ENCODE measurements at places on chromosomes 16 and 17.

- no peak for DNase-seq
These were observed 117.0 kb downstream of the RGS9 start for GRCh38 chr17:65254166-65254565.

DNA sequence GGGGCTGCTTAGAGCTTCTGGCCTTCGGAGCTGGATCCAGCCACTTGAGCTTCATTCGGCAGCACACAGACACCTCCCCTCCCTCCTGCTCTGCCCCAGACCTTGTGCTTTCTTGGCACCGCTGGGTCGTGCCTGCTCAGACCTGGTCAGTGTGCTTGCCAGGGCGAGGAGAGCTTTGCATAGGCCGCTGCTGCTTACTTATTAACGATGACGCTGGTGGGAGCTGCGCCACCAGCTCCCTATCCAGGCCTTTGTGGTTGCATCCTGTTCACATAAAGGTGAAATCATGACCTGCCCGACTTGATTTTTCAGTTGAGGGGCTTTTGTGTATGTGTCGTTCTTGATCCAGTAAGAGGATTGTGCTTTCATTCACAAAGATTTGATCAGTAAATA is 101.1 kb downstream of the MSI2 start:
- no peak for DNase-seq

DNA sequence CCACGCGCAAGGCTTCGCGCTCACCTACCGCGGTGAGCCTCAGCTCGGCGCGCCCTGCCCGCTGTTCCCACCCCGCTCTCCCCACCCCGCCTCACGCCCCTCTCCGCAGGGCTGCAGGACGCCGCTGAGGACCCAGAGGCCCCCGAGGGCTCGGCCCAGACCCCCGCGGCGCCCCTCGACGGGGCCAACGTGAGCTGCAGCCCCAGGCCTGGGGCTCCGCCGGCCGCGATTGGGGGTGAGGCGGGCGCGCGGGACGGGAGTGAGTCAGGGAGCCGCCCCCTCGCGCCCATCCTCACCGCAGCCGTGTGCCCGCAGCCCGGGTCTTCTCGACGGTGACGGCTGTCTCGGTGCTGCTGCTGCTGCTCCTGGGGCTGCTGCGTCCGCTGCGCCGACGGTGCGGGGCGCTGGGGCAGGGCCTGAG is 1.9 kb upstream of the PAQR4 start:
- no peak for DNase-seq

GRCh38 chr17:1727258-1727789 is 2.8 kb downstream of the WDR81 start:
- DNase-seq: no peak

DNA sequence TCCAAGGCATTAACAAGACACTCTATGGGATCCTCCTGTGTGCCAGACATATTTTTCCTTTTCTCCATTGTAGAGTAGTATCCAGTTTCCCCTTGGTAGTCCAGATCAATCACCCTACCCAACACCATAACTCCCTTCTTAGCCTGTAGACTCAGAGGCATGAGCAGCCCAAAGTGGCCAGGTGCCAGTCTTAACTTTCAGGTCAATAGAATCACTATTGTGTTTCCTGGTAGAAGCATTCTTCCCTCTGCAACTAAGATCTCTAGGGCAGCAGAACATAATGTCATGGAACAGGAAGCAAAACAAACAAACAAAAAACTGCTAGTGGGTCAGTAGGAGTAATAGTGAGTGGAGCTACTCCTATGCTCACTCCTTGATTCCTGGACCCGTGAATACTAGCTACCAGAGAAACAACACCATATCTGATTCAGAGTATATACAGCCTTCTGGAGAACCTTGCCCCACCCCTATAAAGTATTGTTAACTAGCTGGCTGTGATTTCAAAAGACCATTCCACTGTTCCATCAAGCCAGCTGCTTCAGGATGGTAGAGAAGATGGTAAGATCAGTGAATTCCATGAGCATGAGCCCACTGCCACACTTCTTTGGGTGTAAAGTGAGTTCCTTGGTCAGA is 11.2 kb upstream of the CLEC19A start:
- DNase-seq: no peak

DNA sequence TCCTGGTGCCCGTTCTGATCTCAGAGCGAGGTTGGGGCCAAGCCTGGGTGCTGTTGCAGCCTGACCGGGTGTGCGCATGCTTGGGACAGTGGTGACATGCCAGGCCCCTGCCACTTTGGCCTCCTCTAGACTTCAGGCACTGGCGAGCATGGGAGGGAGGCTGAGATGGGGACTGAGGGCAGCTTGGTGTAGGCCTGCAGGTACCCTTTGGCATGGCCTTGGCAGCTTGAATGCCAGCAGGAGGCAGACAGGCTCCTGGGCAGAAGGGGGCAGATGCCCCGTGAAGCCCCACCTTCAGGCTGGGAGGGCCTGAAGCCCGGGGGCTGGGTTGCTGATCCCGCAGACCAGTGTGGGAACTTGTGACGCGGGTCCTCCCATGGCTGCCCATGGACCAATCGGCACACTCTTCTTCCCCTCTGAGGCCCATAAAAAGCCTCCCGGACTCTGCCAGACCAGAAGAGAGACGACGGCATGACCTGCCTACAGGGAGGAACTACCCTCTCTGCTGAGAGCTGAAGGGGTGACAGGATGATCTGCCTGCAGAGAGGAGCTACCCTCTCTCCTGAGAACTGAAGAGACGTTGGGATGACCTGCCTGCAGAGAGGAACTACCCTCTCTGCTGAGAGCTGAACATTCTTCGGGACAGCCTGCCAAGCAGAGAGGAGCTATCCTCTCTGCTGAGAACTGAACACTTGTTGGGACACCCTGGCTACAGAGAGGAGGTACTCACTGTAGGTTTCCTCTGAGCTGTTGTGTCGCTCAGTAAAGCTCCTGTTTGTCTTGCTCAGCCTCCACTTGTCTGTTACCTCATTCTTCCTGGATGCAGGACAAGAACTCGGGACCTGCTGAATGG is 17.5 kb downstream of the RHOT1 start:
- no peak for DNase-seq

- DNase-seq: no peak
These were observed 8.9 kb upstream of the HDAC5 start for GRCh38 chr17:44132275-44132821.

- no peak for DNase-seq
These were observed 13.7 kb downstream of the GUCY2D start for GRCh38 chr17:8015957-8016631.

DNA sequence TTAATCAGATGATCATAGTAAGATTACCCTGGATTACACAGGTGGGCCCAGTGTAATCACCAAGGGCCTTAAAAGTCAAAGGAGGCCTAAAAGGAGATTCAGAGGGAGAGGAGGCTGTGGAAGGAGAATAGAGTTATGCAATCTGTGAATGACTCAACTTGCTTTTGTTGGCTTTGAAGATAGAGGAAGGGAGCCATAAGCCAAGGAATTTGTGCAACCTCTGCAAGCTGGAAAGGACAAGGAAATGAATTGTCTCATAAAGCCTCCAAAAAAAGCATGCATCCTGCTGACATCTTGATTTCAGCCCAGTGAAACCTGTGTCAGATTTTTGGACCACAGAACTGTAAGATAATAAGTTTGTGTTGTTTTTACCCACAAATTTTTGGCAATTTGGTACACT is 109.6 kb downstream of the CNTNAP4 start:
- no peak for DNase-seq

- DNase-seq: no peak
These were observed 259.1 kb upstream of the RPL38 start for GRCh38 chr17:73944366-73944765.

GRCh38 chr17:74670329-74670728 is 42.4 kb downstream of the CD300LF start:
- no peak for DNase-seq

GRCh38 chr17:69503711-69504110 is 89.2 kb downstream of the MAP2K6 start:
- DNase-seq: no peak

DNA sequence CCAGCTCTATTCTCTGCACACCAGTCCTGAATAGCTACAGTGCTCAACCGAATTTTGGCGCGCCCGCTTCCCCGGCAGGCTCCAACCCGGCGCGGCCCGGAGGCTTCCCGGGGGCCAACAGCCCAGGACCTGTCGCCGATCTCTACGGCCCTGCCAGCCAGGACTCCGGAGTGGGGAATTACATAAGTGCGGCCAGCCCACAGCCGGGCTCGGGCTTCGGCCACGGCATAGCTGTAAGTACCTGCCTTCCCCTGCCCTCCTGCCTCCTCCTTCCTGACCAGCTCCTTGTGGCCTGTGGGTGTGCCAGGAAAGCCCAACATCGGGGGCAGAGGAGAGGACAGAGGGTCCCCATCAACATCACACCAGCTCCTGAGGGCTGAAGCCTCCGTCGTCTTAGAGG is 70.2 kb downstream of the CCDC182 start:
- DNase-seq: no peak

DNA sequence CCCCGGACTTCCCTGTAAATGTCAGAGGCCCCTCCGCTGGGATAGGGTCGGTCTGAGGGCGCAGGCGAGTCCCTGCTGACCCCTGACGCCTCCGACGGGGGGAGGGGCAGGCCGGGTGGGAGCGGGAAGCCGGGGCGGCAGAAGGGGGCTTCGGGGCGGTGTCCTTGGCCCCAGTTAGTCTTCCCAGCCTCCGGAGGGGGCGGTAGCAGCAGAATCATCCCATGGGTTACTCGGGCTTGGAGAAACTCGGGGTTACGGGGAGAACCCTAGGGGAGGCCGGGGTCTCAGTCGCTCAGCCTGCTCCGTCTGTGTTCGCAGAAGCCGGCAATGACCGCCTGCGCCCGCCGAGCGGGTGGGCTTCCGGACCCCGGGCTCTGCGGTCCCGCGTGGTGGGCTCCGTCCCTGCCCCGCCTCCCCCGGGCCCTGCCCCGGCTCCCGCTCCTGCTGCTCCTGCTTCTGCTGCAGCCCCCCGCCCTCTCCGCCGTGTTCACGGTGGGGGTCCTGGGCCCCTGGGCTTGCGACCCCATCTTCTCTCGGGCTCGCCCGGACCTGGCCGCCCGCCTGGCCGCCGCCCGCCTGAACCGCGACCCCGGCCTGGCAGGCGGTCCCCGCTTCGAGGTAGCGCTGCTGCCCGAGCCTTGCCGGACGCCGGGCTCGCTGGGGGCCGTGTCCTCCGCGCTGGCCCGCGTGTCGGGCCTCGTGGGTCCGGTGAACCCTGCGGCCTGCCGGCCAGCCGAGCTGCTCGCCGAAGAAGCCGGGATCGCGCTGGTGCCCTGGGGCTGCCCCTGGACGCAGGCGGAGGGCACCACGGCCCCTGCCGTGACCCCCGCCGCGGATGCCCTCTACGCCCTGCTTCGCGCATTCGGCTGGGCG is 542 bp downstream of the GUCY2D start:
- no peak for DNase-seq

DNA sequence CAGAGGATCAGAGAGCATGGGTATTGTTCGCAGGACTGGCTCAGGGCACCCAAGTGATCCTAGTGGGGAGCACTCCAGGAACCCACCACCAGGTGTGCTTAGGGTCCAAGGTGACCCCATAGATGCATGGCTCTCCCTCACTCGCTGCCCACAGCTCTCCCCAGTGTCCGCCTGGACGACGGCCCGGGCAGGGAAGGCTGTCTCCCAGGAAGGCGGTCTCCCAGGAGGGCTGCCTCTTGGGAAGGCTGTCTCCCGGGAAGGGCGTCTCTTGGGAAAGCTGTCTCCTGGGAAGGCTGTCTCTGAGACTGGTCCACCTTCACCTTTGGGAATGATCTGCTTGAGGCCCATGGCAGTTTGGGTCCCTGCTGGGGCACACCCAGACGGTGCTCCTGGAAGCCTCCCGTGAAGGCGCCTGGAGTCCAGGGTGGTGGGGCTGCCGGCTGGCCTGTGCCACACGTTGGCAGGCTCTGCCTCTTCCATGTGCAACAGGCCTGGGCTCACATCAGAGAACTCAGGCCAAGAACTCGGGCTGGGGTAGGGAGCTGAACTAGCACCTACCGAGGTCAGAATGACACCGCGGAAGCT is 5.0 kb downstream of the ECI1 start:
- DNase-seq: no peak

DNA sequence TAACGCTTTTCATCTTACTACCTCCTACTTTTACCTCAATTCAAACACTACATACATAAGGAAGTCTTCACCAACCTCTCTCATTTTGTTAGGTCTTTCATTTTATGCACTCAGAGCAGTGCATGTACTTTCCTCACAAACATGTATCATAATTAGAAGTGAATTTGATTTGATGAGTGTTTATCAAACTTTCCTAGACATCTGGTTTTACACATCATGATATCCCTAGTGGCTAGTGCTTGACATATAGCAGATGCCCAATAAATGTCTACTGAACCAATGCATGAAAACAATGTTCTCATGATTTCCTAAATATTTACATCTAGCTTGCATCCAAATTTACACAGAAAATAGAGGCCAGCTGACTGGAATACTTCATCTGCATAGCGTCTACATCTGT is 323.4 kb upstream of the KIF2B start:
- no peak for DNase-seq

- DNase-seq: no peak
These were observed 611.4 kb upstream of the CDH5 start for GRCh38 chr16:65754820-65755691.

All from HS-27A (cell line).